ENCODE measurements at places on chromosomes 7 and 10.

DNA sequence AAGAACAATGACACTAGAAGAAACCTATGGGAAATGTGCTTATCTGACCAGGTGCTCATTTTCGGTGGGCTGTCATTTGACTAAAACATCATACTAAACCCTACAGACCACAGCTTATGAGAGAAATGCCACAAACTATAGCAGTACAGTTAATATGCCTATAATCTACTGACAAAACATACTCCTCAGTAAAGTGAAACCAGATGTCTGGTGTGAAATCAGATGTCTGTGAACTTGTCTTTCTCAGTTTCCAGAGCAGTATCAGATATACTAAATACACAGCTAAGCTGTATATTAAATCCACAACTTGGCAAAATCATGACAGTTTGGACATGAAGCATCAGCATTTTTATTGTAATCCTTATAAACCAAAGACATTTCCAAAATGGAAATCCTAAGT lies 3.3 kb downstream of the IMMP2L start:
- no peak for DNase-seq

- DNase-seq: no peak
Measured at GRCh38 chr7:158414486-158414961, 173.1 kb downstream of the PTPRN2 start.

GRCh38 chr10:79127151-79127961 lies 58.6 kb downstream of the ZMIZ1 start:
- DNase-seq: no peak

- DNase-seq: no peak
Measured at GRCh38 chr7:26639695-26640094, 224.7 kb downstream of the SKAP2 start.

GRCh38 chr10:78581133-78581694 lies 487.6 kb upstream of the ZMIZ1 start:
- no peak for DNase-seq

DNA sequence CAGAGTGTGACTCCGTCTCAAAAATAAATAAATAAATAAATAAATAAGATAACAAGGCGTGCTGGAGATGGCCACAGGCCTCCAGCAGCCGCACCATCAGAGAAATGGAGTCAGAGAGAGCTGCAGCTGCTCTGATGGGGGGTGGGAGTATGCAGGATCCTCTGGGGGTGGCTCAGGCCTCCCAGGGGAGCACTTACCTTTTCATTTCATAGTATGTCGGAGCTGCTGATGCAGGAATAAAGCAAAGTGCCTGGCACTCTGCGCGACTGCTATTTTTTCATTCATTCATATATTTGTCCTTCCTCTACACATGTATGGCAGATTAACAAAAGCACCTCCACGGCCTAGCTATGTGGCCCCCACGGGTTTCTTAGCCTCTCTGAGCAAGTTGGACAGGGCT lies 175.9 kb downstream of the CUX1 start:
- DNase-seq: no peak

DNA sequence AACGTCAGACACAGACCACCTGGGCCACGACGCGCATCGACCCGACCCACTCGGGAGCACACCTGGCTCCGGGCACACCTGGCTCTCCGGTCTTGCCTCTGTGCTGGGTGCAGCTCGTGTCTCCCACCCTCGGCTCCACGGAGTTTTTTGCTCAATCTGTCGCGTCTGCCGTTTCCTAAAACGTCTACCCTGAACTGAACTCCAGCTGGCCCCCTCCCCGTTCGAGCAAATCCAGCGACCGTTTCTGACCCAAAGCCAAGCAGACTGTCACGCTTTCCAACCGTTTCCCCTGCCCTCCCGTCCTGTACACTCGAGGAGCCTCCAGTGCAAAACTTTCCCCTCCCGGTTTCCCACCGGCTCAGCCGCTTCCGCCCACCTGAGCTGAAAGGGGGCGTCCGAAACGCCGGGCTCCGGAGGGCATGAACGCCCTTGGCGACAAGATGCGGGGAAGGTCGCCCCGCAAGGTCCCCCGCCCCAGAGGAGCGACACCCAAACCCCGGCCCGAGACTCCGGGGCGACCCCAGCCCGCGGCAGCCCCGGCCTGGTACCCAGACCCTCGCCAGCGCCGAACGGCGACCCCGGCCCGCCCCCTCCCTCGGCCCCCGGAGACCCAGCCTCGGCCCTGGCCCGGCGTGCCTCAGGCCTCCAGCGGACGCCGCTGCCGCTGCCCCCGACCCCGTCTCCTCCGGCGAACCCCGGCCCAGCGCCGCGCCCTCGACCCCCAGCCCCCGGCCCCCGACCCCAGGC lies 557 bp downstream of the CYTH3 start:
- no peak for DNase-seq

GRCh38 chr7:88772776-88773175 lies 13.3 kb downstream of the ZNF804B start:
- no peak for DNase-seq

GRCh38 chr7:5423976-5424748 lies 528 bp upstream of the TNRC18 start:
- no peak for DNase-seq

GRCh38 chr7:102469972-102470825 lies 5.4 kb downstream of the LRWD1 start:
- DNase-seq: no peak

- DNase-seq: no peak
Measured at GRCh38 chr10:79149662-79150443, 81.1 kb downstream of the ZMIZ1 start.

GRCh38 chr10:52004342-52004949 lies 305.1 kb upstream of the CSTF2T start:
- DNase-seq: no peak

GRCh38 chr7:83347945-83348444 lies 185.3 kb upstream of the PCLO start:
- DNase-seq: no peak

GRCh38 chr10:132022241-132022640 lies 40.5 kb upstream of the BNIP3 start:
- no peak for DNase-seq

GRCh38 chr10:5625992-5626777 lies 40.2 kb downstream of the ASB13 start:
- DNase-seq: no peak

GRCh38 chr7:128672927-128673517 lies 930 bp downstream of the GARIN1A start:
- DNase-seq: no peak

DNA sequence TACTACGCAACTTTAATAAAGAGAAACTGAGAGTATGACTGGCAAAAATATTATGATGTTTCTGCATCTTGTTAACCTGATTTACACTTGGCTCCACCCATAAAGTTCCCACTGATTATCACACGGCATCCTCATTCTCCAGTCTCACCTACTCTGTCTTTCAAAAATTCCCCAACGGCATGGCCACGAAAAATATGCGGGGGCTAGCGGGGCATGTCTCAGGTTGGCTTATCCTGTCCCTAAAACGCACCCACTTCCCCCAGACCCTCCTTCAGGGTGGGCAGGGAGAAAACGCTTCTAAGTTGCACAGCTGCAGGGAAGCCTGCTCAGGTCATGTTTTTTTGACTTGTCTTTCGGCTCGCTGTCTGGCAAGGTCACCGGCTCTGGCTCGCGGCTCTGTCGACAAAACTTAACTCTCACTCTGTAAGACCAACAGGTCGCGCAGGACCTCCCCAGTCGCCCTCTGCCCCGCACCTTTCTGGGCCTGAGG lies 3.8 kb downstream of the CDK6 start:
- no peak for DNase-seq

DNA sequence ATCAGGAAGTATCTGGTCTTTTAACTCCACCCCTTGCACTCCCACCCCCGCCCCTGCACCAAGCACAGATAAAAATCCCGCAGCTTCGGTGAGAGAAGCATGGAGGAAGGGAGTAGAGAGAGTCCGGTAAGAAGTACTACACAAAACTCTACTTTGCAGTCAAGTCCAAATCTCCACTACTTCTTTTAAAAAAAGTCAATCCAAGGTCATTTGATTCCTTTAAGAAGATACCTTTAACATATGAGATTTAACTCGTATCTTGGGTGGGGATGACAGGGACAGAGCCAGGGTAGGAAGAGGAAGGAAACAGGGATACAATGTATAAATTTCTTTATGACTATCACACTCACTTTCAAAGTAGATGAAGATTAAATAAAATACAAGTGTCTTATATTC lies 132.1 kb downstream of the NRBF2 start:
- peak; percentile 14 for DNase-seq

DNA sequence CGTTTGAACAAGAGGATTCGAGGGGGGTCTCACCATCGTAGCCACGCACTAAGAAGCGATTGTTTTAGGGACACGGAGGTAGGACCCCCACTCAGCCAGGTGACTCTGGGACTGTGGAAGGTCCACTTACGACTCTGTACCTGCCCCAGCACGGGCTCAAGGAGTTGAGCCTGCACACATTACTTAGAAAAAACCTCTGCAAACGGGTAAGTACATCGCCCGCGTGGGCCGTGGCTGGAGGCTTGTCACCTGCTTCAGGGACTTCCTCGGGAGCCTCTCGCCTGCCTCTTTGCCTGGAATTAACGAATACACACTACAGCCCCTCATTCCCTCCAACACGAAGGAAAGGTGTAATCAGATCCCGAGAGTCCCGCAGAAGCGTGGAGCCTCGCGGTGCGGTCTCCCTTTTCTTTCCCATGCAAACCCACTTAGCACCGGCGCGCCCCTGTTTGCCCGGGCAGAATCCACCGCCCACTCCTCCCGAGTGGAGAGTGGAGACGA lies 826 bp downstream of the PODXL start:
- DNase-seq: no peak

GRCh38 chr10:86263907-86264306 lies 102.7 kb downstream of the GRID1 start:
- DNase-seq: no peak

GRCh38 chr7:157073949-157074624 lies 63.6 kb upstream of the MNX1 start:
- DNase-seq: no peak

GRCh38 chr7:67550801-67551436 lies 554.3 kb downstream of the TYW1 start:
- DNase-seq: no peak

GRCh38 chr10:34726862-34727261 lies 88.2 kb downstream of the PARD3 start:
- DNase-seq: no peak

GRCh38 chr10:78804411-78805032 lies 264.2 kb upstream of the ZMIZ1 start:
- DNase-seq: no peak

DNA sequence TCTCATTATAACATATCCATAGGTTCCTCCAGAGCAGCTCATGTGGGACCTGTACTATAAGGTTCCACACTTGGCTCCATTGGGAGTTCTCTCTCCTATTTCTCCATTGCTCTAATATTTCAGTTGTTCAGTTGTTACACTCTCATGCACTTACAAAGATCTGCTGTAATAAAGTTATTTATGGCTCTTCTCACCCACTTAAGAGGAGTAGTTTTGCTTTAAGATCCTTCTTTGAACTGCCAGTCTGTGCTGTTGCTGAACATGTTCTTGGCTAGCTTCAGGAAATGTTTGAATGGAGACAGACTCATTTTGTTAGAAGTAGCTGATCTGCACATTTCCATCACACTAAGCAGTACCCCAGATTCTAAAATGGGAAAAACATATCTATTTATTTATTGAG lies 250.1 kb downstream of the CDK14 start:
- DNase-seq: no peak

- no peak for DNase-seq
Measured at GRCh38 chr7:47940088-47941013, 7.9 kb downstream of the PKD1L1 start.

GRCh38 chr7:90611115-90611514 lies 15.0 kb downstream of the CDK14 start:
- no peak for DNase-seq

GRCh38 chr10:44576702-44577191 lies 191.8 kb upstream of the CXCL12 start:
- no peak for DNase-seq

DNA sequence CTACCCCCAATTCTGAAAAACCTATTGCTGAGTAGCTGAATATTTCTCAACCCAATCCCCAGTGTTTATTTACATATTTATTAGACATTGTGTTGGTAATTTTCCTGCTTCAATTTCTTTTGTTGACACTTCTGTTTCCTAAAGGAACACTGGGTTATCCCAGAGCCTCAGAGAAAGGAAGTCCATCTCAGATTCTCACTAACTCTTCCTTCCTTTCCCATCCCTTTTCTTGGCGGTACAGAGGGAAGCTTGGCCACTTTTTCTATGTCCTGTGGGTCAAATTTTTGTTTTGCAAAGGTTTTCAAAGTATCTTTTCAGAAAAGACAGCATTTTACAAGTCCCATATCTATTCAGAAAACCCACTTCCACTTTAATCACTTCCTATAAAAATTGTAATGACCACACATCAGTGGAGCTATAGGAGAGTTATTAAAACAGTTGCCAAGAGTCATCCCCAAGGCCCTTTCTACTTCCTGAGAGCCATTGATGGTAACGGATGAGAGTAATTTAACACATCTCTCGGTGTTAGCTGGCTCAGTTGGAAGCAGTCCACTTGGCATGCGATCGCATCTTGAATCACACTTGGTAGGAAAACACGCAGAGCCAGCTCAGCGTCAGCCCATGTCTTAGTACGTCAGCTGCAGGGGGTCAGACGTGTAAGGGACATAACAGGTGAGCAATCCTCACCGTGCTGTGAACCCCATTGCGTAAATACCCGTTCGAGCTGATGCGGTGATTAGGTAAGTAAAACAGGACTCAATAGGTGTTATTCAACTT lies 231.1 kb upstream of the ADARB2 start:
- DNase-seq: no peak

GRCh38 chr10:71063401-71063800 lies 149.0 kb upstream of the UNC5B start:
- DNase-seq: no peak

DNA sequence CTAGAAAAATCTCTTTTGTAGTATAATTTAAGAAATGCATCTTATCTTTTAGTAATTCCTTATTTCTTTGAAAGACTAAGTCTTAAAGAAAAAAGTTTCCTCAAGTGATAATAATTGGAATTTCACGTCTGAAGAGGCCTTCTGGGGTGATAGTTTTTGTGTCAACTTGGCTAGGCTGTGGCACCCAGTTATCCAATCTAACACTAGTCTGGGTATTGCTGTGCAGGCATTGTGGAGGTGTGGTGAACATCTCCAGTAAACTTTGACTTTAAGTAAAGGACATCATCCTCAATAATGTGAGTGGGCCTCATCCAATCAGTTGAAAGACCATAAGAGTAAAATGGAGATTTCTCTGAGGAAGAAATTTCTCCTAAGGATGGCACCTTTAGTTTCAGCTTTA lies 2.3 kb upstream of the TUBAL3 start:
- DNase-seq: no peak

- no peak for DNase-seq
Measured at GRCh38 chr10:77872151-77872946, 54.2 kb downstream of the DLG5 start.
